Vagina (tissue), 2 donors: ENCODE measurements at places on chromosomes 4 and X.

GRCh38 chr4:24763631-24764297, 31.6 kb upstream of the SOD3 start:
- DNase-seq = no peak

GRCh38 chr4:1171311-1172227, 814 bp downstream of the SPON2 start:
- DNase-seq = peak; percentile 86

DNA sequence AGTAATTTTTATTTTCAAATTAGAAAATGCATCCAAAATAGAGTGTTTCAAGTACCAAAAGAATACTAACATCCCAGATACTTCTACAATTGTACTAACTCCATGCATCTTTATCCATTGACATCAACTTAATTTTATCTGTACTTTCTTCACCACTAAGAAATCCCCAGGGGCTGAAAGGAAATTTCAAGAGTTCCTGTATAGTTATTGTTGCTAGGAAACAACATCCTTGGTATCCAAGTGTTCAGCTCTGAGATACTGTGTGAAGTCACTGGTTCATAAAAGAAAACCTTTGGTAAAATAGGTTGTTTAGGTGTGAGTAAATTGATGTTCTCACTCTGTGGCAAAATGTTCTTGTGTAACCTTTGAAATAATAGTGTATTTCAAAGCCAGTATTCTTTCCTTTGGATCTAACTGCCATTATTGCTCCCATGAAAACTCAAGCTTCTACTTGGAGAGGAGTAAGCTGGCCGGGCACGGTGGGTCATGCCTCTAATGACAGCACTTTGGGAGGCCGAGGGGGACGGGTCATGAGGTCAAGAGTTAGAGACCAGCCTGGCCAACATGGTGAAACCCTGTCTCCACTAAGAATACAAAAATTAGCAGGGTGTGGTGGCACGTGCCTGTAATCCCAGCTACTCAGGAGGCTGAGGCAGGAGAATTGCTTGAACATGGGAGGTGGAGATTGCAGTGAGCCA, 72.9 kb downstream of the COMMD8 start:
- no peak for DNase-seq

DNA sequence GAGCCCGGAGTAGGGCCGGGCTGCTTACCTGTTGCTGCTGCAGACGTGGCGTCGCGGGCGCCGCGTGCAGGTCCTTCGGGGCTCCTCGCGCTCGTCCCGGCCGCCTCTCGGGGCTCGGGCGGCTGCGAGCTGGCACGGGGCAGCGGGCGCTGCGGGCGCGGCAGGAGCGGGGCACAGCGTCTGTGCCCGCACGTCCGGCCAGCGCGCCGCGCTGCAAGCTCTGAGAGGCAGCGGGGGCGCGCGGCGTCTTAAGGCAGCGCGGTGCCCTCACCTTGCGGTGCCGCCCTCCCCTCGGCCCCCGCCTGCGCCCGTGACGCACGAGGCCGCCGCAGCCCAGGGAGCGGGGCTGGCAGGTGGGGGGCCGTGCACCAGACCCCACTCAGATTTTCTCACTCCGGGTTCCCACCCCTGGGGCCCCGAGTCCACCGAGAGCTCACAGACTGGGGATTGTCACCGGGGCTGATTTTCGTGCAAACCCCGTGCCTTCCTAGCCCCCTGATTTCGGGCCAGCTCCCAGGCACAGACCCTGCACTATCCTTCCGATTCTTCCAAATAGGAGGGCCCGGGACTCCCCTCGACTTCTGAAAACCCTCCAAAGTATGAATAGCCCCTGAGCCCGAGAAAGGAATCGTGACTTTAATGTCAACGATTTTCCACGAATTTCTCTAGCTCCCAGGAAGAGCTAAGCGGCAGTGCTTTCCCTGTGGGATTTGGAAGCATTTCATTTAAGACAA, at the start of gene GPR101:
GPR101 (minus strand) TSS at position 222 of the 734 bp plus-strand sequence. CDS start 2,321 bp downstream, outside the sequence.
- DNase-seq = no peak

DNA sequence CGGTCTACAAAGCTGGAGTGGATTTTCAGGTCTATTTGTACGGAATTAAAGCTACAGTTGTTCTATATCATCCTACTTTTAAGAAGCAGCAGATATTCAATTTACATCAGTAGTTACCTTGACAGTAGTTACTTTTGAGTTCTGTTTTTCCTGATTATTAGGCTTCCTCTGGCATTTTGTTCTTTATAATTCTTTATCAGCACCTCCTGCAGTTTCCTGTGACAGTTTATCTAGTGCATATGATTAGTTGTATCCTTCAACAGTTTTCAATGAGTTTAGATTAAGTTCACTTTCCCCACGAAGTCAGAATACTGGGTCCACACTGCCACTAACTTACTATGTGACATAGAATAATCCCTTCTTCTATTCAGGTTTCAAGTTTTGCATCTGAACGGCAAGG, 71.7 kb downstream of the IDS start:
- no peak for DNase-seq

GRCh38 chr4:7460566-7460965, 25.8 kb upstream of the PSAPL1 start:
- no peak for DNase-seq

- DNase-seq = no peak
These were observed 7.5 kb downstream of the SEPTIN6 start for GRCh38 chrX:119685225-119686066.

DNA sequence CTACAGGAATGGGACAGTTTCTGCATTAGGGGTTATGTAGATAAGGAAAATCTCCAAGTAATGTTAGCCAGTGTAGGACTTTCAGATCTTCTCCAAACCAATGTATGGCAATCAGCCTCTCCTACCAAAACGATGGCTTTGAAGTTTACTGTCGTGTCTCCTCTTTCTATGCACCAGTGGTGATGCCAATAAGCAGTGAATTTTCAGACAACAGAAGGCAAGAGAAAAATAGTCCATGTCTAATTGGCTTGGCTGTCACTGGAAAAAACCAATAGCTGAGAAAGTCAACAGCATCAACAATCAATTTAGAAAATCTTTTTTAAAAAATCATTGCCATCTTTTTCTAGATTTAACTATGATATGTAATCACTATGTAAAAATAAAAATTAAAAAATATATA, 35.0 kb downstream of the LIMCH1 start:
- DNase-seq = no peak
